ENCODE measurements at places on chromosomes 16 and 17.

DNA sequence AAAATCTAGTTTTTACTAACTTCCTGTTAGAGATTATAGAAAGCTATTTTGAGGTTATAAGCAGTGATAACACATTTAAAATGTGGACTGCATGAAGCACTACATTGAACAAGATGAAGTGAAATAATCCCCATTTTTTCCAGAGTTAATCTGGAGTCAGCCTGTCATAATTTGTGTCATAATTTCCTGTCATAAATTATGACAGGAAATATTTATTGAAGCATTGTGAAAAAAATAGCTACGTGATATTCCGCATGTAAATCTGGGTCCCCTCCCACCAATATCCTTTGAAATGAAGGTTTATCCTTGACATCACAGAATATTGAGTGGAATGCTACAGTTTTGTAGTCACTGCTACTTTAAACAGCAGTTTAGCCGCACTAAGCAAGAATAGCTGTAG lies 40.1 kb downstream of the OMG start:
- no peak for DNase-seq

DNA sequence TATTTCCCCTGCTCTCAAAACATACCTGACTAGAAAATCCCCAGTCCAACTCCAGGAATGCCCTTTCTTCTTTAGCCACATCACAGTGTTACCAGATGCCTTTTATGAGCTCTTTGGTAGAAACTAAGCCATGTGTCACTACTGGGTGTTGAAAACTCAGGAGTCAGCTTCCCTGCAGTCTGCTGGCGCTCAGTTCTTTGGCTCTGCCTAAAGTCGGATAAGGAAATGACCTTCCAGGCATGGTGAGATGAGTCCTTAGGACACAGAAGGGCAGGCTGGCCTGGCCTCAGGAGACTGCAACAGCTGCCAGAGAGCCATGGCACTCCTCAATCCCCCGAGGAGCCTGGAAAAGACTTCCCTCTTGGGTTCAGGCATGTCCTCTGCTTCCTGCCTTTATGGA lies 89.1 kb downstream of the CDH13 start:
- no peak for DNase-seq

GRCh38 chr17:79991924-79992648 lies 43.6 kb downstream of the TBC1D16 start:
- DNase-seq = peak; percentile 42

DNA sequence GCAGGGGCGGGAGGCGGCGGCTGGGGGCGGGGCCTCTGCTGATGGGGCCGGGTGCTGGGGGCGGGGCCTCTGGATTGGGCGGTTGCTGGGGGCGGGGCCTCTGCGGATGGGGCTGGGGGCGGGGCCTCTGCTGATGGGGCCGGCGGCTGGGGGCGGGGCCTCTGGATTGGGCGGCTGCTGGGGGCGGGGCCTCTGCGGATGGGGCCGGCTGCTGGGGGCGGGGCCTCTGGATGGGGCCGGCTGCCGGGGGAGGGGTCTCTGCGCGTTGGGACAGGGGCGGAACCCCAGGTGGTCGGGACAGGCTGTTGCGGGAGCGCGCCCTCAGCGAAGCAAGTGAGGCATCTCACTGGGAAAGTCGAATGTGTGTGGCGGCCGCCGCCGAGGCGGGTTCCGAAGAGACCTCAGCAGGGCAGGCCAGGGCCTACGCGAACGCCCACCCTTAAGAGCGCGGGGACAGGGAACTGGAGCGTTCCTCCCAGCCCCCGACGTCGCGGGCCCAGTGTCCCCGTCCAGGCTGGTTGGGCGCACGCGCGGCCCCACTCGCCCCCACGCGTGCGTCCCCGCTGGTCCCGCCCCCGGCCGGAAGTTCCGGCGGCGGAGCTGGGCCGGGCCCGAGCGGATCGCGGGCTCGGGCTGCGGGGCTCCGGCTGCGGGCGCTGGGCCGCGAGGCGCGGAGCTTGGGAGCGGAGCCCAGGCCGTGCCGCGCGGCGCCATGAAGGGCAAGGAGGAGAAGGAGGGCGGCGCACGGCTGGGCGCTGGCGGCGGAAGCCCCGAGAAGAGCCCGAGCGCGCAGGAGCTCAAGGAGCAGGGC lies at the start of gene STUB1:
Gene STUB1 (plus strand): TSS at position 597 of the 811 bp plus-strand sequence. CDS start 116 bp downstream, at position 713.
- peak; percentile 75 for DNase-seq

GRCh38 chr16:4828567-4829321 lies 18.3 kb downstream of the GLYR1 start:
- DNase-seq = no peak

- no peak for DNase-seq
Measured at GRCh38 chr16:85611194-85611443, 2.0 kb upstream of the GSE1 start.

- no peak for DNase-seq
Measured at GRCh38 chr17:62572488-62572887, 55.0 kb upstream of the MRC2 start.

GRCh38 chr17:82959990-82960418 lies 119.4 kb upstream of the METRNL start:
- no peak for DNase-seq

- DNase-seq = no peak
Measured at GRCh38 chr17:68296217-68297191, 5.2 kb downstream of the ARSG start.

- DNase-seq = peak; percentile 75
Measured at GRCh38 chr17:30291543-30292285, at the start of gene BLMH. Gene BLMH, minus strand, starts transcription at chr17:30291944. Its CDS starts 125 bp downstream, at chr17:30291819.

- DNase-seq = no peak
Measured at GRCh38 chr17:19290066-19290705, 53.0 kb downstream of the EPN2 start.

- DNase-seq = no peak
Measured at GRCh38 chr17:42653179-42654124, 5.6 kb upstream of the TUBG2 start.

All from NCI-H2081 (cell line).